ENCODE measurements at places on chromosomes 6 and 20. TPM values are rescaled to one million over a fixed set of nuclear protein-coding genes. Genes with fewer than 3 reads are reported as not detected.

DNA sequence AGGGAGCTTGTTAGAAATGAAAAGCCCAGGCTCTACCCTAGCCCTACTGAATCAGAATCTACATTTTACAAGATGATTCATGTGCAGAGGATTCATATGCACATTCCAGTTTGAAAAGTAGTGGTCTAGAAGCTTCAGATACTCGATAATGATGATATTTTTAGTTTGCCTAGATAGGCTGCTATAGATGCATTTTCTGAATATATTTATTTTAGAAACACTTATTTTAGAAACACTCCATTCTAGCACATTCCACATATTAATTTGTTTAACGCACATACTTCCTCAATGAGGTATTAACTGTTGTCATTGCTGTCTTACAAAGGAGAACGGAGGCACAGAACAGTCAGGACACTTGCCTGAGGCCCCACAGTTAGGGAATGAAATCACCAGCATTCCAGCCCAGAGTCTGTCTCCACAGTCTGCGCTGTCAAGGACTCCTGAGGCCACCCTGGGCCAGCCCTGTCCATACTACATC lies 64.4 kb downstream of the SNAP25 start:
- DNase-seq, result peak; percentile 84

DNA sequence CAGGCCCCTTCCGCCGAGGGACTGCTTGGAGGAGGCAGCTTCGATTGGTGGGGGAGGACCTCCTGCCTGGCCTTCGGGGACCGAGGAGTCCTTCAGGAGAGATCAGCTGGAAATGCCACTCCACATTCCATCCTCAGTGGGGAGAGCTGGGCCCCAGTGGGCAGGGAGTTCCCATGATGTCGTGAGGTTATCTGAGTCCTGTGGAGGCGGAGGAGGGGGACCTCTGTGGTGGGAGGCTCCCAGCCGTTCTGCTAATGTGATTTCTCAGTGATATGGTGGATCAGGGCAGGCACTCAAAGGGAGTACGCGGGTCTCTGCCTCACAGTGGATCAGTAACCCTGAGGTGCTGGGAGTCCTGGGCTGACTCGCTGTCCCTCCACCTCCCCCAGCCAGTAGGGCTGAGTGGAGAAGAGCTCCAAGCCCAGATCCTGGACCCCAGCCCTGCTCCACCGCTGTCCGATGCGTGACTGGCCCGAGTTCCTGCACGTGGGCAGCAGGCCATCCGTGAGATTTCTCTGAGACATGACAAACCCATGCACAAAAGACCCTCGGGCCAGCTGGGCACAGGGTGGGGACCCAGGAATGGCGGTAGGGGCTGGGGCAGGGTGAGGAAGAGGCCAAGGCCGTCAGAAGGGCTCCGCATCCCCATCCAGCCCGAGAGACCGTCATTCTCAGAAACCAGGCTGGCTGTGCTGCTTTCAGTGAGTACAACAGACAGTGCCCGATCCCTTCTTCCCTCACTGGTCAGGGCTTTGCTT lies 195.8 kb downstream of the TAF4 start:
- no peak for DNase-seq

GRCh38 chr6:31880616-31881015 lies 1.8 kb upstream of the SLC44A4 start:
- DNase-seq, result no peak

GRCh38 chr20:24911461-24911860 lies 37.6 kb upstream of the CST7 start:
- no peak for DNase-seq

DNA sequence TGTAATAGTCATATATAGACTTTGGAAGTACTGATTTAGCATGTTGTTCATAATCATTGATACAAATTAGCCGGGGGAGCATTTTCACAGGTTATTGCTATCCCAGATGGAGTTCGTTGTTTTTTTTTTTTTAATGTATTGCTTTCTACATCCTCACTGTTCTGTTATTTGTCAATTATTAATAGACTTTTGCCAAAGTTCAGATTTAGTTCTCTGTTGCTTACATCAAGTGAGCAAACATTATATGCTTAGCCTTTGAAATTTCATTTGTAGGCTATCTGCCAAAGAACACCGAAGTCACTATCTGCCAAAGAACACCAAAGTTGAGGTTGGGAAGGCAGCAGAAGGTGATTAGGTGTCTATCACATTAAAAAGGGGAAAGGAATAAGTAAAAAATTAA lies at the start of gene HAO1:
Gene HAO1, minus strand, starts transcription at position 118 of the 400 bp plus-strand sequence. Its CDS starts 36 bp downstream, at position 82.
- no peak for DNase-seq

DNA sequence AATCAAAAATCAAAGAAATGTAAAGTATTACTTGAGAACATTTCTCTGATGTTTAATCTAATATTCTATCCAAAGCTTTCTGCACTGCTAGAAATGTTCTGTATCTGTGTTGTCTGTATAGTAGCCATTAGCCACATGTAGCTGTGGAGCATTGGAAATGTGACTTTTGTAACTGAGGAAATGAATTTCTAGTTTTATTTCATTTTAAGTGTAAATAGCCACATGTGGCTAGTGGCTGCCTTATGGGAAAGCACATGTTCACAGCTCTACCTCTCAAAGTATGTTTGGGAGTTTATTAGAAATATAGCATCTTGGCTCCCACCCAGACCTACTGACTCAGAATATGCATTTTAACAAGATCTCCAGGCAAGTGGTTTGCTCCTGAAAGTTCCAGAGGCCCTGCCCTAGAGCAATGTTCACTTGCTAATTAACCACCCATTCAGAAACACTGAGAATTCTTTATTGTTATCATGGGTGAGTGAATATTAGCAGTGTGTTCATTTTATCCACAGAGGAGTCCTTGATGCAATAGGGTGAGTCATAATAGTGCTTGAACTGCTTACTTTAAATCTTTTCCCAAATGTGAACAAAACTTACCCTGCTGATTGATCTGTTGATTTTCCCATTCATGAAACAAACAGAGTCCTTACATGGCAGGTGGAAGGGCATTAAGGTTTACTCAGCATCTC lies 282.7 kb downstream of the PLCB1 start:
- DNase-seq, result peak; percentile 77

DNA sequence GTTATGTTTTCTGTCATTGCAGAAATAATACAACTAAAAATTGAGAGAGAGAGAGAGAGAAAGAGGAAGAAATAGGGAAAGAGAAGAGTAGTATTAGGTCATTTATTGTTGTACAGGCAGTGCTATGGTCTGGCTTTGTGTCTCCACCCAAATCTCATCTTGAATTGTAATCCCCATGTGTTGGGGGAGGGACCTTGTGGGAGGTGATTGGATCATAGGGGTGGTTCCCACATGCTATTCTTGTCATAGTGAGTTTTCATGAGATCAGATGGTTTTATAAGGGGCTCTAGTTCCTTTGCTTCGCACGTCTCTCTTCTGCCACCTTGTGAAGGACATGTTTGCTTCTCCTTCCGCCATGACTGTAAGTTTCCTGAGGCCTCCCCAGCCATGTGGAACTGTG lies 677.4 kb upstream of the CHD6 start:
- DNase-seq, result no peak

- no peak for DNase-seq
Measured at GRCh38 chr20:1012359-1013168, 10.5 kb upstream of the RSPO4 start.

Gene POLR1H
- total RNA-seq, result 24.3 TPM

Gene RAMACL
- total RNA-seq, result 2.7 TPM

Gene ACTL10
- total RNA-seq, result 2.3 TPM

Measured in HFFc6 (cell line).